Mesenteric fat pad (tissue), 1 donor: ENCODE measurements at places on chromosomes 11 and 22.
A peak's percentile ranks its signal among the peaks of the same experiment; 100 is the strongest.

GRCh38 chr11:45848654-45849081 is 1.4 kb downstream of the CRY2 start:
- peak; percentile 43 for DNase-seq

DNA sequence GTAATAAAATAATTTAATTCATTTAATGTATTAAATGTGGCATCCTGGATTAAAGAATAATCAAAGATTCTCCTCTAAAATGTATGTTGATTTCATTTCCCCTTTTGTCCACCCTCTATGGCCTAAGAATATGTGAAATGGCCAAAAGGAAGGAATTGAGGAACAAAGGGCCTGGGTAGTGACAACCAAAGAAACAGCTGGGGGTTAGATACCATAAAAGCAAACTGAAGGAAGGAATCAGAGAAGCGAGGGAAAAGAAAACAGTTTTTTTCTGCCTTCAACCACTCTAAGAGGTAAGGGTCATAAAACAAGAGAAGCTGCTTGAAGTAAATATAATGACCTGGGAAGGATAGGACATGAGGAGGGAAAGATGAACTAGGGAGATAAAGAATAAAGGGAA is 139.3 kb downstream of the FAM76B start:
- no peak for DNase-seq

DNA sequence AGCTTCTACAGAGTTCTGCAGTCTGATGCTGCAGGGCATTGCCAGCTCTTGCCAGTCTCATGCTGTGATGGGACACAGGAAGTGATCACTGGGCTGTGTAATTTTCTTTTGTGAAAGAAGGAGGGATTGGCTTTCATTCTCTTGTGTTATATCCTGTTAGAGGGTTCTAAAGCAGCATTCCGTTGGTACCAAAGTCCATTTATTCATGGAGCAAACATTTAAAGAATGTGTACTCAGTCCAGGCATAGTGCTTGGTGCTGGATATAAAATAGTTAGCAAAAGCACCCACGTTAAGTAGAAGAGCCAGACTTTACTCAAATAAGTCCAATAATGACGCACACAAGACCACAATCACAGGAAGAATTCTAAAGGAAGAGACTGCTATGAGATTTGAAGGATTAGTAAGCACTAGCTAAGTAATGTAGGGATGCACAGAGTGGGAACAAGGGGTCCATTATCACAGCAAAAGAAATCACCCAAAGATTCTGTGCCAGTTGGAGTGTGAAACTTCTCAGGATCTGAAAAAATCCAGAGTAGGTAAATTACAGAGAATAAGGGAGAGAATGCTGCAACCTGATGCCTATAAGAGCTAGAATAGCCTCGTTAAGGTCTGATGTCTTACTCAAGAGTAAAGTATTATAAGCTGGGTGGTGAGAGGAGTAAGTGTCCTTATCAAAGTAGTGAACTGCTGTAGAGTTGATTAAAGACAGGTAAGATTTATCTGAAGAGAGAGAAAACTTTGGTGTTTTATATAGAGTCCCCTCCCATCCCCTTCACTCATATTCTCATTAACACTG is 728.3 kb downstream of the METTL15 start:
- DNase-seq, result no peak

DNA sequence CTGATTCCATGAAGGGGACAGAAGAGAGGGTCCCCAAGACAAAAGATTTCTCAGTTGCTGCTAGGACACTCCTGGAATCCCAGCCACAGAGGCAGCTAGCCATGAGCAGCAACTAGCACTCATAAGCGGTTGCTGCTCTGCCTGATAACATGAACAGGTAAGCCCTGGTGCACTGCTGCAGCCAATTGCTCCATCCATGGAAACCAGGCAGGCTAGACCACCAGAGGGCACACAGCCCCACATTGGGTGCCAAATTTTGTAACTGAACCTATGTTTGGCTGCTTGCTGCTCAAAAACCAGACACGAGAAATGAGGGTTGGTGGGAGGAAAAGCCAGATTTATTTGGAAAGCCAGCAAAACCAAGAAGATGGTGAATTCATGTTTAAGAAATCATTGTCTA is 21.9 kb upstream of the QSER1 start:
- DNase-seq, result no peak

GRCh38 chr11:75265851-75266531 is 25.4 kb downstream of the TPBGL start:
- DNase-seq, result no peak

DNA sequence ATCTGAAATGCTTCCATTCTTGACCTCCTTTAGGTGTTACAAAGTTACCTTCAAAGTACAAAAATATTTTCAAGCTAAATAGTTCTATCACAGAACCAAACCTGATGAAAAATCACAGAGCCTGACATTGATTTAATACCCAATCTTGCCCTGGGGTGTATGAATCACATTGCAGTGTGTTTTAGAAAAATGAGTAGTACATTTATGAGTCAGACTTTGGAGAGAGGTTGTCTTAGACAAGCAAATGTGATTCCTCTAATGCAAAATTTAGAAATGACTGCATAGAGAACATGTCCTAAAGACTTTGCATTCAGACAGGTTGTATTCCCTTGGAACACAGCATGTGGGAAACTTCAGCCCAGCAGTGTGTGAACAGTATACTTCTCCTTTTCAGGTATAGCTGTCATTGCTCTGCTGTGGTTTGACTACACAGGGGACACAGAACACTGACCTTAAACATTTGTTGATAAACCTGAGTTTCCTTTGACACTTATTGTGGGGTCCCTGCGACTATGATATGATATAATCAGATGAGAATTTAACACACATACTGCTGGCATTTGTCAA is 972.1 kb downstream of the JRKL start:
- no peak for DNase-seq

DNA sequence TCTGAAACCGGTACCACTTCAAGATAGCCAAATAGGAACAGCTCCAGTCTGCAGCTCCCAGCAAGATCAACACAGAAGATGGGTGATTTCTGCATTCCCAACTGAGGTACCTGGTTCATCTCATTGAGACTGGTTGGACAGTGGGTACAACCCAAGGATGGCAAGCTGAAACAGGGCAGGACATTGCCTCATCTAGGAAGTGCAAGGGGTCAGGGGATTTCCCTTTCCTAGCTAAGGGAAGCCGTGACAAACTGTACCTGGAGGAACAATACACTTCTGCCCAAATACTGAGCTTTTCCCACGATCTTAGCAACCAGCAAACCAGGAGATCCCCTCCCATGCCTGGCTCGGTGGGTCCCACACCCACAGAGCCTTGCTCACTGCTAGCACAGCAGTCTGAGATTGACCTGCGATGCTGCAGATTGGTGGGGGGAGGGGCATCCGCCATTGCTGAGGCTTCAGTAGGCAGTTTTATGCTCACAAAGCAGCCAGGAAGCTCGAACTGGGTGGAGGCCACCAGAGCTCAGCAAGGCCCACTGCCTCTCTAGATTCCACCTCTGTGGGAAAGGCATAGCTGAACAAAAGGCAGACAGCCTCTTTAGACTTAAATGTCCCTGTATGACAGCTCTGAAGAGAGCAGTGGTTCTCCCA is 59.9 kb upstream of the C11orf58 start:
- no peak for DNase-seq

GRCh38 chr11:83299681-83300080 is 13.5 kb upstream of the CCDC90B start:
- DNase-seq, result no peak

- DNase-seq, result no peak
Observed at GRCh38 chr11:42901084-42901483, 410.7 kb upstream of the API5 start.

DNA sequence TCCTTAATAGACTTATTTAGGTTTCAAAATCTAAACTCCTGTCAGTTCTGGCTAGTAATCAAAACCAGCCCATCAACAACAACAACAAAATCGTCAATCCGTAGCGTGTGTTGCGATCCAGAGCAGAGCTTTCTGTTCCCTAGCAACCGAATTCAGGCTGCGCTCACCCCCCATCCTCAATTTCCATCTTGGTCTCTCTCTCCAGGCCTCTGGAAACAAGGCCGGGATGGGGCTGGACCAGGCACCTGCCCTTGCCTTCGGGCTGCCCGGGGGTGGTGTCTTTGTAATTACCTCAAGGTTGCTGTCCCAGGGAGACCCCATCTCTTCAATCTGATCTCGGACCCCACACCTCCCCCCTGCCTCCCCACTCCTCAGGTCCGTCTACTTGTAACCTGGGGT is 1341.5 kb downstream of the BRD1 start:
- peak; percentile 82 for DNase-seq

DNA sequence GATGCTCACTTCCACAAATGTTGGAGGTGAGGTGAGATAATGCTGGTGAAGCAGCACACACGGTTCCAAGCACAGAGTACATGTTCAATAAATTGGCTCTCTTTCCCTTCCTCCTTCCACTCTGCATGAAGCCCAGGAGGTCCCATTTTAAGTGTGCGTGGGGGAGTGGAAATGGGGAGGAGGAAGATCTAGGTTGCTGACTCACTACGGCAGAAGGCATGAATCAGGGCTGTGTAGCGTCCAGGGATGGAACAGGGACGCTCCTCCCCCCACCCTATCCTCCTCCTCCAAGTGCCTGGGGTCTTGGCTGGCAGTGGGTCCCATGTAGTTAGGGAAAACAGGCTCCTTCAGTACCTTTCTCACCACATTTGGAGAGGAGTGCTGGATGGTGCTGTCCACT is 44.2 kb downstream of the TRIM66 start:
- no peak for DNase-seq

DNA sequence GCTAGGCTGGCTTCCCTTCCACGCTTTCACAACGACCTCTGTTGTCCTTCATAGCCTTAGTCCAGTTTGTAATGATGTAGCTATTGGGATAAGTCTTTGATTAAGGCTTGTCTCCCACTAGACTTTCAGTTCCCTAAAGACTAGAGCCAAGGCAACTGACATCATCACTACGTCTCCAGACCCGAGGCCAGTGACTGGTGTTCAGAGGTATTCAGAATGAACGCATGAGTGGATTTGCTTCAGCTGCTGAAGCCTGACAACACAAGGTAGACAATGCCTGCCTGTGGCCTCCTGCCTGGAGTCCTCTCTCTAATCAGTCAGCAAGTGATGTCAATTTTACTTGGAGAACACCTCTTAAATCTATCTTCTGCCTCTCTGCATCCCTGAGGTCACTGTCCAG is 13.6 kb downstream of the EFCAB6 start:
- DNase-seq, result no peak

DNA sequence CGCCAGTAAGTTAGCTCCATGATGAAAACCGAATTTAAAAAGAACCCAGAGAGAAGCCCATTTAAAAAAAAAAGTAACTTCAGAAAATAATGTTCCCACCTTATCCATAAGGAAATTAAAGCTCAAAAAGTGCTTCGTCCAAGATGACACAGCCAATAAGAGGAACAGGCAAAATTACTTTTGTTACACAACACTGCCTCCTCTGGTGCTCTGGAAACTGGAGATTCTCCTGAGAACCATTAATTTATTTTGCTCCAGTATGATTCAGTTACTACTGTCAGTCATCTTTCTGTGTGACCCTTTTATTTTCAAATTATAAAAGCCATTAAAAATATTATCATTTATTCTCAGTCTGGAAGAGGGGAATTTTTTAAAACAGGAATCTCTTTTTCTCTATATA is 2.0 kb downstream of the IFT27 start:
- no peak for DNase-seq

DNA sequence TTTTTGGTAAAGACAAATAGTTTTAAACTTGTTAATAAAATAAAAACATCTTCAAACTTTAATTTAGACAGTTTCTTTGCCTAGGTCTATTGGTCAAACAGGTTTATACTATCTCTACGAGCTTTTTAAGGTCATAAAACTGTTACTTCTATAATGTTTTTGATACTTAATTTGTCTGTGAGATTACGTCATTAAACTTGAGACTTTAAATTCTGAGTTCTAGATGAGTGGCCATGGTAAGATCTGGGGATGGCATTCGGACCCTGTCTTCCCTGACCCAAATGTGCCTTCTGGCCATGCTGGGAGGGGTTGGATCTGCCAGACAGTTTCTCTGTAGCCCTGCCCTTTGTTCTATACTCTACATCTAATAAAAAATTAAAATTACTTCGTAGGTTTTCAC is 497.8 kb downstream of the TMEM135 start:
- no peak for DNase-seq

DNA sequence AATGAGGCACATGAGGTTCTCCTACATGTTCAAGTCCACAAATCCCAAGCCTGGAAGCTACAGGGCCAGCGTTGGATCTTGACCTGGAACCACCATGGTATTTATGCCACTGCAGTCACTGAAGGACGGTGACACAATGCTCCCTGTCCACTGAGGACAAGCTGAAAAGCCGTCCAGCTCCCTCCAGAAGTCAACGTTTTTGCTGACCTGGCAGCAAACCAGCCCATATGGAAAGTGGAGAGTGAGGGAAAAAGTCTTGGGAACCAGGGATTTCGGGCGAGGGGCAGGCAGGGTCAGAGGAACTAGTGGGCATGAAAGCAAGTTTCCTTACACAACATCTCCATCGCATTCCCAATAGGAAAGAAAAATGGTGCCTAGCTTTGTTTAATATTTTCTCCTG is 33.3 kb downstream of the OPCML start:
- DNase-seq, result no peak

DNA sequence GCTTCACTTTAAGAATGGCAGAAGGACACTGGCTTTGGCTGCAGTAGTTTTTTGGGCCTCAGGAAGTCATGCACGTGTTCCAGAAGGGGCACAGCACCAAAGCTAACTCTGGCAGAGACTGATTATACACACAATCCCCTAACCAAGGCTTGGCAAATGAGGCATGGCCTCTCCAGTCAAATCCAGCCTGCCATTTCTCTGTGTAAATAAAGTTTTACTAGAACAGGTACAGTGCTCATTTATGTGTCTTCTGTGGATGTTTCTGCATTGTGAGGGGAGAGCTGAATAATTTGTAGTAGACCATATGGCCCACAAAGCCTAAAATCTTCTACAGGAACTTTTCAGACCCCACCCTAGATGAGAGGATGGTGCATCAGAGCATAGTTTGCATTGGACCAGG is 46.4 kb upstream of the MN1 start:
- no peak for DNase-seq

- no peak for DNase-seq
Observed at GRCh38 chr11:22582151-22582410, 43.5 kb downstream of the FANCF start.

GRCh38 chr11:66336234-66337102 is at the start of gene RIN1:
RIN1 (minus strand) TSS chr11:66336434; CDS start chr11:66336402, 32 bp downstream.
- no peak for DNase-seq

DNA sequence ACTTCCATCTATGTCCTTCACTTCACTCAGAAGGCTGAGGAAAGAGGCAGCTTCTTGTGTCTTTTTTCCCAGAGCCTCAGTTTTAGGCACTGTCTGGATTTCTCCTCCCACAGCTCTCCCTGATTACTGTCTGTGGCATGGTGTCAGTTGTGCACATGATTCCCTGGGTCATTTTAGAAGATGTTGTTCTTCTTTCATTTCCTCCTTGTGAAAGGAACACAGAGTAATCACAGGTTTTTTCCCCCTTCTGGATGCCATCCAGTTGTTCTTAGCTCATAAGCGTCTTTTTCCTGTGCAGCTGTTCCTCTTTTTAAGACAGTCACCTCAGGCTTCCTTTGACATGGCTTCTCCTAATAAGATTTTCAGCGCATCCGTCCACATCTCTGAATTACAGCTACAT is 212.2 kb downstream of the FAM181B start:
- no peak for DNase-seq

GRCh38 chr22:27554841-27555456 is 246.6 kb downstream of the MN1 start:
- no peak for DNase-seq
